ENCODE measurements at places on chromosomes 3 and 15.

GRCh38 chr3:121895121-121895520 lies 920 bp downstream of the SLC15A2 start:
- no peak for DNase-seq

- DNase-seq: no peak
Measured at GRCh38 chr3:23877329-23877980, 39.3 kb downstream of the NKIRAS1 start.

GRCh38 chr3:31959951-31960792 lies 20.9 kb downstream of the OSBPL10 start:
- no peak for DNase-seq

GRCh38 chr3:179732661-179733348 lies 80.0 kb downstream of the USP13 start:
- DNase-seq: no peak

DNA sequence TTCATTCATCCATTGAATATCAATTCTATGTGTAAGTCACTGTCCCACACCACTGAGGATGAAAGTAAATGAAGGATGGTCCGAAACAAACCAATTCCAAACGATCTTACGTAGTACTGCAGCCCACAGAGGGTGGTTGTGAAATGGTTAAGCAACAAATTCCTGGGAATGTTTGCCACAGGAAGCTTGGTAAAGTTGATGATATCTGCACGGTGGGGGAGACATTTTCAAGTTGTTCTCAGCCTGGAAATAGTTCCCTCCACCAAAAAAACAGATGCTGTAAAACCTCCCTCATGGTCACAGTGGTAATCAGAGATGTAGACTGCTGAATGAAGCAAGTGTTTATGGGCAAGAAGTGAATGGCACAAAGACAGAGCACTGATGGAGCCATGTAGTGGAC lies 35.9 kb upstream of the BNC1 start:
- no peak for DNase-seq

DNA sequence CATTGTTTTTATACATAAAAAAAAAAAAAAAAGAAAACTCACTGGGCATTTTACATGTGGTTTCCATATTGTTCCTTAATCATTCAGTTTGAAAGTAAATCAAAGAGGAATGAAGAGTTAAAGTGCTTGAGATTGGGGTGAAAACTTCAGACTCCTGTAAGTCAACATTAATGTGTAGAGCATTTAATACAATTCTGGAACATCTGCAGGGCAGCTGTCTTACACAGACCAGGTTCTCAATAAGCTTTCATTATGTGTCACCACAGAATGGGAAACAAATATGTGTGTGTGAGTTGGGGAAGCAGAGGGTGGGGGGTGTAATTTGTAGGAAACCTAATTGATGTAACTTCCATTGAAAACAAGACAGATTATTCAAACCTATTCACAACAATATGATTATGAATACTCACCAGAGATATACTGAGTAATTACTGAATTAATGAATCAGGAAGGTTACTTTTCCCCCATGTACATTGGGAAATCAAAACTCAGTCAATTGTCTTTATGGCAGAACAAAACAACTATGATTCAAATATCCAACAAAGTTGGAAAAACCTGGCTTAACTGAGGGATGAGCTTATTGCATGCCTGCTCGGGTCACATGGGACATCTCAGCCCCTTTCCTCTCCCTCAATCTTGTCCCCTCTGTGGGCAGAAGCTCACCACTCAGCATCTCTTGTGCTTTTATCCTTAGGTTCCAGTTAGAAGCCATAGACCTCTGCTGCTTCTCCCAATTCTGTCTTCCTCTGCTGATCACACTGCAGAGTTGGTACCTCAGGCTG lies 281.2 kb upstream of the THBS1 start:
- DNase-seq: no peak

DNA sequence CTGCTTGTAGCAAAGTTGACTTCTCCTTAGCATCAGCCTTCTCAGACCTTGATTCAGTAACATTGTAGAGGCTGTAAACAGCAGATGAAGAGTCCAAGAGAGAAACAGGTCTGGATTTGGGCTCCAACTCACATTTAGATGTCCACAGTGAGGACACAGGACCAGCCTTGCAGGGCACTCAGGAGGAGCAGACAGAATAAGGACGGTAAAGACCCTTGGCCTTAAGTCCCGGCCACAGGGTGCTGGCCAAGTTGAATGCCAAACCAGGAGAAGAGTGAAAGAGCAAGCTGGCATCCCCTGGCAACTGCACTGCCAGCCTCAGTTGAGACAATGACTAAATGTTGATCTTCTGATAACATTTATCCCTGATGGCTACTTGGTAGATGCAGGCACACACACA lies 136.3 kb downstream of the LRRK1 start:
- DNase-seq: no peak

DNA sequence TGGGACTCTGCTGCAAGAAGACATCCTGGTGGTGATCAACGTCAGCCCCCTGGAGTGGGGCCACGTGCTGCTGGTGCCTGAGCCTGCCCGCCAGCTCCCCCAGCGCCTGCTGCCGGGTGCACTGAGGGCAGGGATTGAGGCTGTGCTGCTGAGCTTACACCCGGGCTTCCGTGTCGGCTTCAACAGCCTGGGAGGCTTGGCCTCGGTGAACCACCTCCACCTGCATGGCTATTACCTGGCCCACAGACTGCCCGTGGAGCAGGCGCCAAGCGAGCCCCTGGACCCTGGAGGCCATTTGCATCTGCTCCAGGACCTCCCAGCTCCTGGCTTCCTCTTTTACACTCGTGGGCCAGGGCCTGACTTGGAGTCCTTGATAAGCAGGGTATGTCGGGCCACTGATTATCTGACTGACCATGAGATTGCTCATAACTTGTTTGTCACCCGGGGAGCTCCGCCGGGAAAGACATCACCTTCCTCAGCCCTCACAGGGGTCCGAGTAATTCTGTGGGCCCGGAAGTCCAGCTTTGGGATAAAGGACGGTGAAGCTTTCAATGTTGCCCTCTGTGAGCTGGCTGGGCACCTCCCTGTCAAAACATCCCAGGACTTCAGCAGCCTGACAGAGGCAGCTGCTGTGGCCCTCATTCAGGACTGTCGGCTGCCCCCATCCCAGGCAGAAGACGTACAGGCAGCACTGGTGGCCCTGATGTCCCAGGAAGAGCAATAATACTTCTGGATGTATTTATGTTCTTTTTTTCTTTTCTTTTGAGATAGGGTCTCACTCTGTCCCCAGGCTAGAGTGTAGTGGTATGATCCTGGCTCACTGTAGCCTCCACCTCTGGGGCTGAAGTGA lies 7.6 kb downstream of the GDPGP1 start:
- no peak for DNase-seq

- no peak for DNase-seq
Measured at GRCh38 chr3:126005951-126006350, 37.0 kb downstream of the ROPN1B start.

DNA sequence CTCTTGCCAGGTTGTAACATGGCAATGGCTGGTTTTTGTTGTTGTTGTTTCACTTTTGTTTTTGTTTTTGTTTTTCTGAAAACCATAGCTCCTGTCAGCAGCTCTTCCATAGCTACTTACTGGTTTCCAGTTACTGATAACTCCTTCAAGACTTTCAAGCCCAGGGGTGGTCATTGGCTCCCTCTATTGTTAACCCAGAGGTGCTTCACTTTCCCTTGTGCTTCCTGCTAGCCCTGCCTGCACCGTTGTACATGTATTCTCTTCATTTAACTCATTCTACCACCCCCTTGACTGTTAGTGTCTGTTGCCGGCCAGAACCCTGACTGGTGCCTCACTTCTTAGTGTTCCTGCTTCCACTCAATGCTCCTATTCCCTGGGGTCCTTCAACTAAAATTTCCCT lies 4.2 kb upstream of the TRAT1 start:
- DNase-seq: peak; percentile 48

- no peak for DNase-seq
Measured at GRCh38 chr3:16514755-16515353, 1.4 kb upstream of the RFTN1 start.

DNA sequence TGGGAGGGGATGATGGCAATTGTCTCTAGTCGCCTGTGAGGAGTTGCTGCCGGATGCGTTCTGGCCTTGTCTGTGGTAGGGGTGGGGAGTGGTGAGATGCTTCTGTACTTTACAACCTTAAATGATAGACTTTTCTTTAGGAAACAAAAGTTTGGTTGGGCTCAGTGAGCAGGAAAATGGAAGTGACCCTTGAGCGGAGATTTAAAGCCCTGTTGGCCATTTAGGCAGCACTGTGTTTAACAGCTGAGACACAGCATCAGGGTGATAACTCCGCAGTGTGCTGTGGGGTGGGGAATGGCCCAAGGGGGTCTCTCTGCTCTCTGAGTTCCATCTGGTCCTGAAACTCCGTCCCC lies 36.6 kb downstream of the SPSB4 start:
- no peak for DNase-seq

- no peak for DNase-seq
Measured at GRCh38 chr3:108820586-108820985, 2.0 kb upstream of the TRAT1 start.

GRCh38 chr3:142180761-142181362 lies 31.5 kb upstream of the TFDP2 start:
- no peak for DNase-seq

DNA sequence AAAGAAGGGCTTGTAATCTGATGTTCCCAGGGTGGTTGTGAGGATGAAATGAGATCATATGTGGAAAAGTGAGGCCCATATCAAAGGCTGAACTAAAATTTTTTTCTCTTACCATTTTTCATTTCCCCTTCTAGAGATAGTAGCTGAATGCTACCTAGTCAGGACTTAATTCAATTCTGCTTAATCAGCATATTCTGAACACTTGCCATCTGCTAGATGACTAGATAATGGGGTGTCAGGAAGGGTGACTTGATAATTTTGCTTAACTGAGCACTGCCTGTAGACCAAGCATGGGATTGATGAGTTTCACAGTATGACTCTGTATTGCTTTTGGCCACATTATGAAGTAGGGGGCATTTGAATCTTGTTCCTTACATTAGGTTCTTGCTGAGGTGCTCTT lies 136.2 kb downstream of the CHST2 start:
- DNase-seq: no peak

- no peak for DNase-seq
Measured at GRCh38 chr3:29514170-29514569, 233.3 kb downstream of the RBMS3 start.

DNA sequence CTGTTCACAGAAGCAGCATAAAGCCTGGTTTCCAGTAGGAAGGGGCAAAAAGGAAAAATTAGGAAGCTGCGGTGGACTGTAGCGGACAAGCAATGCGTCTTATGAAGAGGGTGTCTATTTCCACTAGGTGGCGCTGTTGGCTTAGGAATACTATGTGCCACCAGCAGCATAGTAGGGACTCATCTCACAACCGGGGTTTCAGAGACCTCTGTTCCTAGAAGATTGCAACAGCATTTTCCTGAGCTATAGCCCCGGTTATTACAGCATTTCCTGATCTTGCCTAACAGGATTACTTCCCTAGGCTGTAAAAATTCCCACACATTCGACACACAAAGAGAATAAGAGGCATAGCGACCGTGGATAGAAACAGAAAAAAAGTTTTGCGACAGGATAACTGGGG lies 683.0 kb downstream of the TBL1XR1 start:
- no peak for DNase-seq

- DNase-seq: no peak
Measured at GRCh38 chr3:142929890-142930289, 33.6 kb downstream of the PAQR9 start.

GRCh38 chr3:71447803-71448202 lies 135.7 kb downstream of the FOXP1 start:
- no peak for DNase-seq

DNA sequence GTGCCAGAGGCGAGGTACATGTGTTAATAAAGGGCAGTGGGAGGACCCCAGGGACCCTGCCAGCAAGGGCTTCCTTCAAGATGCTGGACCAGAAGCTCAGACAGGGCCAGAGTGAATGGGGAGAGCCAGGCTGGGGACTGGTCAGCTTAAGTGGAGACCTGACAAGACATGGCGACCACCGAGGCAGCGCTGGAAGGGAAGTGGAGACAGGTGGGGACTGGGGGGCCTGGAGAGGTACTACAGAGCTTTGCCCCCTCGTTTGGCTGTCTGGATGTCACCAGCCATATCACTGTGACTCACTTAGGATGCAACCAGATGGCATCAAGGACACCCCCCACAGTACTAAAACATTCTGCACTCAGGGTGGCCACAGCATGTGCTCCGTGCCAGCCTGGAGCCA lies 97.9 kb downstream of the ADCY5 start:
- DNase-seq: no peak

GRCh38 chr15:28001641-28002040 lies 97.5 kb downstream of the OCA2 start:
- no peak for DNase-seq

GRCh38 chr15:100332231-100332630 lies 9.5 kb downstream of the ADAMTS17 start:
- no peak for DNase-seq

GRCh38 chr15:77603611-77604336 lies 28.9 kb downstream of the LINGO1 start:
- no peak for DNase-seq

DNA sequence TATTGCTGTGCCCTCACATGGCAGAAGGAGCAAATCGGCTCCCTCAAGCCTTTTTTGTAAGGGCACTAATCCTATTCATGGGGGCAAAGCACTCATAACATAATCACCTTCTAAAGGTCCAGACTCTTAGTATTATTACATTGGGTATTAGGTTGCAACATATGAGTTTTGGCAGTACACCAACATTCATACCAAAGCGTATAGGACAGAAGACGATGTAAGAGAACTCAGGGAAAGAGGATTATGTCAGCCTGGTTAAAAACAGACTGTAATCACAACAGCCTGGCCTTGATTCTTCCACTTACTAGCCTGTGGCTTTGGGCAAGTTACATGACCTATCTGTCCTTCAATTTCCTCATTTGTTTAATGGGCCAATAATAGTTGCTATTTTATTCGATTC lies 828.5 kb upstream of the NECTIN3 start:
- DNase-seq: no peak

- no peak for DNase-seq
Measured at GRCh38 chr3:108079877-108080276, 11.0 kb downstream of the CD47 start.

DNA sequence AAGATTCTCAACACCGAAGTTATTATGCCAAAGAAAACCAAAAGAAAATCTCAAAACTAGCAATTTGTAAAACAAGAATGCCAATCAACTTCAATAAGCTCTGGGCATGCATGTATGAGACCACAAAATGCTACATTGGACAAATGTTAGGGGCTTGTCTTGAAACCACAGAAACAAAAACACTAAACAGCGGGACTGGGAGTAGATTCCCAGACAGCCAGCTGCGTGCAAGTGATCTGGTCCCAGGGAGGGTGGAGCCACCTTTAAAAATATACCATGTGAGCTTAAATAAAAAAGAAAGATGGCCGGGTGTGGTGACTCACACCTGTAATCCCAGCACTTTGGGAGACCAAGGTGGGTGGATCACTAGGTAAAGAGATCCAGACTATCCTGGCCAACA lies 163.6 kb upstream of the PRICKLE2 start:
- DNase-seq: no peak

GRCh38 chr3:24191801-24192403 lies 246.8 kb downstream of the NR1D2 start:
- no peak for DNase-seq

GRCh38 chr3:157142315-157142714 lies 17.6 kb downstream of the CCNL1 start:
- no peak for DNase-seq

- no peak for DNase-seq
Measured at GRCh38 chr3:167967257-167968036, 128.3 kb downstream of the GOLIM4 start.
